ENCODE measurements at places on chromosomes 12 and 14. TPM values are rescaled to one million over a fixed set of nuclear protein-coding genes. Genes with fewer than 3 reads are reported as not detected.

DBX2 gene
- not detected for total RNA-seq

MORN3 gene
- 1.4 TPM for total RNA-seq

RND1 gene
- 0.29 TPM for total RNA-seq

CFAP54 gene
- total RNA-seq: 3.2 TPM

PIANP gene
- total RNA-seq: not detected

TMCC3 gene
- total RNA-seq: 0.36 TPM

TRMT5 gene
- 13.8 TPM for total RNA-seq

KRT83 gene
- total RNA-seq: not detected

- no peak for DNase-seq
Observed at GRCh38 chr12:28776913-28777422, 372.1 kb upstream of the FAR2 start.

- DNase-seq: peak; percentile 93
Observed at GRCh38 chr12:118061873-118062843, 1.2 kb upstream of the WSB2 start.

- DNase-seq: no peak
Observed at GRCh38 chr12:104701756-104702155, 245.0 kb downstream of the CHST11 start.

DNA sequence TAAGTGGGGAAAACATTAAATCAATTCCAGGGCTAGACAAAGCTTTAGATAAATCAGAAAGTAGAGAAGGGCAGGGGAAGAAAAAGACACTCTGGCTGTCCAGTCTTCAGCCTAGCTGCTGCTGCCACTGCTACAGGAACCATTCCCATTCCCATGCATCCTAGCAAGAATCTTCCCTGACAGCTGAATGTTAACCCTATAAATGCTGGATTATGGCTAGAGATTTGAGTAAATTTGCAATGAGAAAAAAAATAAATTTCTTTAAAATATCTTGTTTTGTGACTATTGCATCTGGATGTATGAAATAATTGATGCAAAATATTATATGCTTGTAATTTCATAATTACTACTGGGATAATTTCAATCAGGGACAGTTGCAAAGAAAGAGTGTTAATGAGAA is 15.0 kb upstream of the CDKN3 start:
- no peak for DNase-seq

DNA sequence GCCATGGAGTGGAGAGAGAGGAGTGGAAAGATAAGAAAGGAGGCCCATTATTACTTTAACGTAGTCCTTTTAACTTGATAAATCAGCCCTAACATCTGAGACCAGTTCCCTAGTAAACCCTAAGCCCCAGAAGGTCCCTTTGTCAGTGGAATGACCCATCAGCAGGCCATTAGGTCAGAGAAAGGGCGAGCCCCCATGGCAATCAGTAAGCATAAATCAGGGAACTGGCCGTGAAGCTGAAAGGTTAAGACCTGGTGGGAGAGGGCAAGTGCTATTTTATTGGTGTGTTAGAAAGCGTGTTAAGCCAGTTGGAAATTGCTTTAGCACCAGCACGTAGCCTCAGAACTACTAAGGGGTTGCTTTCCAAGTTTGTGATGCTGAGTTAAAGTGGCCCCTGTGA is 708.0 kb downstream of the BCL11B start:
- DNase-seq: no peak

DNA sequence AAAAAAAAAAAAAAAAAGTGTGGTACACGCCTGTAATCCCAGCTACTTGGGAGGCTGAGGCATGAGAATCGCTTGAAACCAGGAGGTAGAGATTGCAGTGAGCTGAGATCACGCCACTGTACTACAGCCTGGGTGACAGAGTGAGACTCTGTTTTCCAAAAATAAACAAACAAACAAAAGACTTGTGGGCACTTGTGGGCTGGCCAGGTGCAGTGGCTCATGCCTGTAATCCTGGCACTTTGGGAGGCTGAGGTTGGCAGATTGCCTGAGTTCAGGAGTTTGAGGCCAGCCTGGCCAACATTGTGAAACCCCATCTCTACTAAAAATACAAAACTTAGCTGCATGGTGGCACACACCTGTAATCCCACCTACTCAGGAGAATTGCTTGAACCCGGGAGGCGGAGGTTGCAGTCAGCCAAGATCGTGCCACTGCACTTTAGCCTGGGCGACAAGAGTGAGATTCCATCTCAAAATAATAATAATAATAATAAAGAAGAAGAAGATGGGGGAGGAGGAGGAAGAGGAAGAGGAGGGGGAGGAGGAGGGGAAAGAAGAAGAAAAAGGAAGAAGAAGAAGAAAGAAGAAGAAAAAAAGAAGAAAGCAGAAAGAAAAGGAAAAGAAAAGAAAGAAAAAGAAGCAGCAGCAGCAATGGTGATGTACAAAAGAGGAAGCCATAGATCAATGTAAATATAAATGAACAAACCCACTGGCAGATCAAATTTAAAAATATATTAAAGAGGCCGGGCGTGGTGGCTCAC is 27.9 kb upstream of the CCNT1 start:
- DNase-seq: no peak

DNA sequence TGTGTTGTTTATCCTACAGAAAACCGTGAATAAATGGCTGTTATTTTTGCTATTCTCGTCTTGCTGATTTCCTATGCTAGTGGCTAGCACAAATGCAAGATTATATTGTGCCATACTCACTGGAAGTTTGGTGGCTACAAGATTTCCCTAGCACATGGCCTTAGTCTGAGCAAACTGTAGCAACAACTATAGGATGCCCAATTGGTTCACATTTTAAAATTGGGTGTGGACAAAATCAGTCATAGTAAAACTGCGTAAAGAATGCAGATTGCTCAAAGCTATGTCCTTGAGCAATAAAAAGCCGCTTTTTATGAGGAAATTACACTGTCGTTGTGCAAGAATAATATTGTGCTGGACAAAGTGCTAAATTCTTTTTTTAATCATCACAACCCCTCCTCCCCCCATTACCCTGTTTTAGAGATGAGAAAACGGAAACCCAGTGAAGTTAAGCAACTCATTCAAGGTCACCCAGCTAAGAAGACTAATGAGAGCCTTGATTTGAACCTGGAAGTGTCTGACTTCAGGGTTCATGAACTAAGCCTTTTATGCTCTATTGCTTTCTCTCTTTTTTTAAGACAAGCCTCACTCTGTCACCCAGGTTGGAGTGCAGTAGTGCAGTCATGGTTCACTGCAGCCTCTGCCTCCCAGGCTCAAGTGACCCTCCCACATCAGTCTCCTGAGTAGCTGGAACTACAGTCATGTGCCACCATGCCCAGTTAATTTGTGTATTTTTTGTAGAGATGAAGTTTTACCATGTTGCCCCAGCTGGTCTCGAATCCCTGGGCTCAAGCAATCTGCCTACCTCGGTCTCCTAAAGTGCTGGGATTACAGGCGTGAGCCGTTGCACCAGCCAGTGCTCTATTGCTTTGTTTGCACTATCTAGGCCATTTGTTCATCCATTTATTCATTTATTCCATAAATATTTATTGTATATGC is 73.6 kb downstream of the SRGAP1 start:
- DNase-seq: peak; percentile 58

DNA sequence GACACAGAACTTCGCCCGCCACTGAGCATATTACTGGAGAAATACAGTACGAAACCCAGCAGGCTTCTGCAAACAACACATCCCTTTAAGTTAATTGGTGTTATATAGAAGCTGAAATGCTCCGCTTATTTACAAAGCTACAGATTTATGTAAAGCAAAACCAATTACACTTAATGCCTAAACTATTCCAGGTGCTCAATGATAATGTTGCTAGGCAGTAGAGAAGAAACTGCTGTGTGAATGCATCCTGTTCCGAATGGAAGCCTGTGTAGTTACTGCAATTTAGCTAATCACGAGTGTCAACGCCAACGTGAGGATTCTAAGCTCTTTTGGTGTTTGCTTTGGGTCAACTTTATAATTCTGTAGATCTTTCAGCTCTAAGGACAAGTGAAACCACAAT is 89.8 kb downstream of the SLC15A5 start:
- DNase-seq: no peak

DNA sequence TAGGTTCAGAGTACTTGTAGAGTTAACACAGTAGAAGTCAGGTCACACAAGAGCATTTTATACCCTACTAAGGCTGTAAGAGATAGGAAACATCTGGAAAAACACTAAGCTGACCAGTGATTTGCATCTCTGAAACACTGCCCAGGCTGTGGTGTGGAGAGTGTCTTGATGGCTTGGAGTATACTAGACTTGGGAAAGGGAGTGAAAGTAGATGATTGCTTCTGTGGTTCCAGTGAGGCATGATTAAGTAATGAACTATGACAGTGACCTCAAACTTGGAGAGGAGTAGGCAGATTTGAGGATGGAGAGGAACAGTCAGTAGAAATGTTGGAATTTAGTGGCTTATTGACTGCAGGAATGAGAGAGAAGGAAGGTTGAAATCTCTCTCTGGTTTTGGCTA is 201.2 kb downstream of the FLRT2 start:
- DNase-seq: peak; percentile 74

GRCh38 chr12:112950701-112951100 is 12.4 kb downstream of the OAS3 start:
- no peak for DNase-seq

Measured in osteoblast (primary cell).